ENCODE measurements at places on chromosomes 16 and 17. TPM values are rescaled to one million over a fixed set of nuclear protein-coding genes. Genes with fewer than 3 reads are reported as not detected.

GRCh38 chr16:3050487-3050886, 4.1 kb downstream of the MMP25 start:
- DNase-seq: no peak

DNA sequence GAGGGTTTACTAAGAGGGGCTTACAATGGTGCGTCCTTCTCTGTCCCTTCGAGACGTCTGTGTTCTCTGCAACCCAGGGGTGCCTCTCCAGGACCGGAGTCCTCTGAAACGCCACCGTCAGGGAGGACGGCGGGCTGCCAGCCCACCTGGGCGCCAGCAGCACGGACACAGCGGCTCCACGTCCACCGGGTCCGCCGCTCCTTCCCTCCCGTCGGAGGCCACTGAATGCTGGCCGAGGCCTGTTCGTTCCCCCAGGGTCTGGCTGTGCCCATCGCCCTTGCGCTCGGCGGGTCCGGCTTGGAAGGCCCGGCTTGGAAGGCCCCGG, 403 bp downstream of the TEPSIN start:
- DNase-seq: no peak

DNA sequence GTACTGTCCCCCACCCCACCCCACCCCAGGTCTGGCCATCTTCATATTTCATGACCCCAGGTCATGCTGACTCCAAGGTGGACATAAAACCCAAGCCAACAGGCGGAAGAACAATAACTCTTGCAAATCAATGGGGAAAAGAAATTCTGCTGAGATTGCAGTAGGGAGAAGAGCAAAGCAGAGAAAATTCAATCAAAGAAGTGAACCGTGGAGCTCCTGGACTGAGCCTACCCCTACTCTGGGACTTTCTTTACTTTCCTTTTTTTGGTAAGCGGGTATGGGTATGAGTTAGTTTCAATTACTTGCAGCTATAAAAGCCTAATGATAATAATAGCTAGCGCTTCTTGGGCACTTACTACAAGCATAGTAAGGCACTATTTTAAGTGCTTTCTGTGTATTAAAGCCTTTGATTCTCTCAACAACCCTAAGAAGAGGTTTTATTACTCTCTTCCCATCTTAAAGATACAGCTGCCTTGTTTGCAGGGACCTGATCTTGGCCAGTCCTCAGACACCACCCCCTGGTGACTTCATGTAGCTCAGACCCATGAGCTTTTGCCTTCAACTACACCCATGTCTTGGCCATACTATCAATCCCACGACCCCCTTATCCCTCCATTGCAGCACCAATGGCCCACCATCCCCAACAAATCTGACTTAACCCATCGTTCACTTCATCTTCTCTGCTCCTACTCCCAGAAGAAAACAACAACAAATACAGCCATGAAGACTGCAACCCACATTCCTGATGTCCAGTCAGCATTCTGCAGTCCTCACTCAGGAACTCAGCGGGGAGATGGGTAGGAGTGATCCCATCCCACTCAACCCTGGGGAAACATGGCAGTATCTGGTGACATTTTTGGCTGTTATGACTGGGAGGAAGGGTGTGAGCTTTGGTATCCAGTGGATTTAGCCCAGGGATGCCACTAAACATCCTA, 4.4 kb downstream of the GGA2 start:
- peak; percentile 12 for DNase-seq

- DNase-seq: no peak
Observed at GRCh38 chr16:63323722-63324705, 1287.8 kb upstream of the CDH8 start.

GRCh38 chr17:2090210-2090641, 35.3 kb downstream of the HIC1 start:
- no peak for DNase-seq

DNA sequence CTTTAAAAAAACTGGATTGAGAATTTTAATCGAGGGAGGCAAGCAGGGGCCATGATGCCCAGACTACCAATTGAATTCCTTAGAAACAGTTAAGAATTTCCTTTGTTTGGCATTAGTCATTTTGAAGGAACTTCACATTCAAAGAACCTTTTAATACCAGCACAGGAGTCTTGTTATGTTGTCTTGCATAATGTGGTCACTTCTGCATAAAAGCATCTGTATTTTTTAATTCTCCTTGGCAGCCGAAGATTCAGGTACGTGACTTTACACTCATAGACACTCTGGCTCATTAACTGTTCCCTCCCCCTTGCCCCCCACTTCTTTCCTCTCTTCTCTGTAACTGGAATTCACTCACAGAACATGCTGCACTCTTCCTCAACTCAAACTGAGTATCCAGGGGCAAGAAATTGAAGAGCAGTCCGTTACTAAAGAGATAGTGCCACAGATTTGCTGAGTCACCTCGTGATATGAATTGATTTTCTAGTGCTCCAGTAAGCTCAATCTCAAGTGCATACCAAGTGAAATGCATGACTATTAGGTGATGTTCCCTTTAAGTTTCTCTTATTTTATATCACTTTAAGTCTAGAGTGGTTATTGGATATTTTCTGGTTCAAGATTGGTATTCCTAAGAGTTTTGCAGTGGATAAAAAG, 572.2 kb upstream of the SOX9 start:
- no peak for DNase-seq

DNA sequence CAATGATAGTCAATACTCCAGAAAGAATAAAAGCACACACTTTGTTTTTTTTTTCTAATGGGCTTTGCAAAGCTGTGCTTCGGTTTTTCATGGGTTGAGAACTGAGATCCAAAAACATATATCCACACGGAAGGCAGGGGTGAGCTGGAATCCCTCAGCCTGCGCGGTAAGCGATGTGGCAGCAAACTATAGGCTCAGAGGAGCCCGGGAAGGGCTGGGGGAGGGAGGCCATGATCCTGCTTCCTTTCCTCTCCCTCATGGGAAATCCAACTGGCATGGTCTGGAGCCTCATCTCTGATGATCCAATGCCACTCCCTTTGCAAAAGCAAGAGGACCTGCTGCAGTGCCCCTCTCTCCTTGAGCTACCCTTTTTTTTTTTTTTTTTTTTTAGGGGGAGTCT, 8.2 kb downstream of the RBFOX3 start:
- no peak for DNase-seq

- no peak for DNase-seq
Observed at GRCh38 chr17:42613699-42614295, 4.3 kb downstream of the TUBG1 start.

GRCh38 chr16:66446737-66447136, 19.6 kb downstream of the BEAN1 start:
- DNase-seq: no peak

DNA sequence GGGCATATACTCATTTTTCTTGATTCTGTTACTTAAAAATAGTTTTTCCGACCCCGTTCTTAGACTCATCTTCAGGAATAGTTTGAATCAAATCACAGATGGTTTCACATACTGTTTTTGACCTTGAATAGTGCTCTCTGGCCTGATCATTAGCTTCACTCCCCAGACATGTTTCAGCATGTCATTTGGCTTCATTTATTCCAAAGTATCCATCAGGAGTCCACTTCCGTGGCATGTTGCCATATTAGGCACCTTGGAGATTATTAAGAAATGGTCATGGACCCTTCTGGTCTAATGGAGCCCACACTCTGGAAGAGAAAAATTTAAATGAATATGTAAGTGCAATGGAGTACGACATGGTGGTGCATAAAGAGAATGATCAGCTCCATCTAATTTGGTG, 222.3 kb downstream of the FTO start:
- DNase-seq: no peak

DNA sequence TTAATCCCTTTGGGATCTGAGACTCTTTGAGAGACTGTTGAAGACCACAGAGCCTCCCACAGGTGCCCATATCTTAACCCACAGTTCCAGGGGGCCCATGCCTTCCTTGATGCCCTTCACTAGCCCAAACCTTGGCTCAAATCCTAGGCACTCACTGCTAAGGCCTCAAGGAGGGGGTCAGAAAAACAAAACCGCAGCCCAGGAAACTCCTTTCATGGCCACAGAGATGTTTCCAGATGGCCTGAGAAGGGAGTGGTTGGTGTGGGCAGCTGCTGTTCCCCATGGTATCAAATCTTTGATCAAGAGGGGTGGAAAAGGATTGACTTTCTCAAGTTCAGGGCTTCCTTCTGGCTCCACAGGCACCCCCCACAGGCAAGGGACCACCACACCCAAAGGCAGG, 44.7 kb downstream of the CDH1 start:
- no peak for DNase-seq

GRCh38 chr16:82628711-82629110, 1.9 kb downstream of the CDH13 start:
- DNase-seq: no peak

- DNase-seq: no peak
Observed at GRCh38 chr17:36185416-36185815, 9.0 kb upstream of the TBC1D3B start.

GRCh38 chr17:37082311-37082860, 133.6 kb downstream of the AATF start:
- DNase-seq: no peak

DNA sequence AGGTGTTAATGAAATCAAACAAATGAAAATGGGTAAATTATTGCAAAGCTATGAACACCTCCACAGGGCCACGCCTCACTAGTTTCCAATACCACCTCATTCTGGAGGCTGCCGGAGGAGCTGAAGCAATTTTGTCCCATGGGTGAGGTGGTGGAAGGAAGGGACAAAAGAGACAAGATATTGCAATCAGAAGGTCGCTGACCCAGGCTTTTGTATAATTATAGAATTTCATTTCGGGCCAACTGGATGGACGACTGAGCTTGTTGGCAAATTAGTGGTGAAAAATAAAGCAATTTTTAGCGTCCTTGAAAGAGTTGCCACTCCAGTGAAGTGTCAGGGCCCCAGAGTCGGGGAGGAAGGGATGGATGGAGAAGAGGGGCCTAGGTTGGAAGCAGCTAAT, 147.9 kb downstream of the CYLD start:
- DNase-seq: no peak

DNA sequence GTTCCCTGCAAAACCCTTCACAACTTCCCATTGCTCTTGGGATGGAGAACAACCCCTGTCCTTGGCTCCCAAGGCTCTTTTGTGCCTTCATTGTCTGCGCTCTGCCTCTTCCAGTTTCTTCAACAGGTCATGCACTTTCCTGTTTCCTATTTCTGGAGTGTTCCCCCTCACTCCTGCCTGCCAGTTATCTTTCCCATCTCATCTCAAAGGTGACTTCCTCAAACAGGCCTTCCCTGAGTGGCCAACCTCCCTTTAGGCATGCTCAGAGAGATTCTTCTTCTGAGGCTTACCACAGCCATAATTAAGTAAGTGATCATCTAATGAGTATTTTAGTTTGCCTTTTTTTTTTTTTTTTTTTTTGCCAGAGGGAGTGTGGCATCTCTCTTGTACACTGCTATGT, 2.9 kb upstream of the CYLD start:
- DNase-seq: no peak

GRCh38 chr17:37710344-37710886, 34.4 kb downstream of the HNF1B start:
- DNase-seq: no peak

The KRTAP16-1 gene
- not detected for total RNA-seq

The WNK4 gene
- total RNA-seq: 2.3 TPM

The CTRB1 gene
- total RNA-seq: not detected

The KCNG4 gene
- total RNA-seq: not detected

The RNF112 gene
- total RNA-seq: not detected

The SEZ6L2 gene
- total RNA-seq: 12.8 TPM

The TIMM22 gene
- 18.7 TPM for total RNA-seq

The CCDC78 gene
- total RNA-seq: 1.9 TPM

The QPRT gene
- total RNA-seq: 148 TPM

The CCT6B gene
- 4.4 TPM for total RNA-seq

The TBC1D3E gene
- not detected for total RNA-seq

The CCDC200 gene
- not detected for total RNA-seq

The COG8 gene
- 45.4 TPM for total RNA-seq

The ADAD2 gene
- not detected for total RNA-seq

The CMTM1 gene
- 4.3 TPM for total RNA-seq
